ENCODE measurements at places on chromosomes 13 and 19.
A peak's percentile ranks its signal among the peaks of the same experiment; 100 is the strongest.

- peak; percentile 85 for DNase-seq
Measured at GRCh38 chr19:45901432-45901911, 941 bp downstream of the MYPOP start.

GRCh38 chr19:18489627-18490184 is 32.2 kb downstream of the ELL start:
- no peak for DNase-seq

DNA sequence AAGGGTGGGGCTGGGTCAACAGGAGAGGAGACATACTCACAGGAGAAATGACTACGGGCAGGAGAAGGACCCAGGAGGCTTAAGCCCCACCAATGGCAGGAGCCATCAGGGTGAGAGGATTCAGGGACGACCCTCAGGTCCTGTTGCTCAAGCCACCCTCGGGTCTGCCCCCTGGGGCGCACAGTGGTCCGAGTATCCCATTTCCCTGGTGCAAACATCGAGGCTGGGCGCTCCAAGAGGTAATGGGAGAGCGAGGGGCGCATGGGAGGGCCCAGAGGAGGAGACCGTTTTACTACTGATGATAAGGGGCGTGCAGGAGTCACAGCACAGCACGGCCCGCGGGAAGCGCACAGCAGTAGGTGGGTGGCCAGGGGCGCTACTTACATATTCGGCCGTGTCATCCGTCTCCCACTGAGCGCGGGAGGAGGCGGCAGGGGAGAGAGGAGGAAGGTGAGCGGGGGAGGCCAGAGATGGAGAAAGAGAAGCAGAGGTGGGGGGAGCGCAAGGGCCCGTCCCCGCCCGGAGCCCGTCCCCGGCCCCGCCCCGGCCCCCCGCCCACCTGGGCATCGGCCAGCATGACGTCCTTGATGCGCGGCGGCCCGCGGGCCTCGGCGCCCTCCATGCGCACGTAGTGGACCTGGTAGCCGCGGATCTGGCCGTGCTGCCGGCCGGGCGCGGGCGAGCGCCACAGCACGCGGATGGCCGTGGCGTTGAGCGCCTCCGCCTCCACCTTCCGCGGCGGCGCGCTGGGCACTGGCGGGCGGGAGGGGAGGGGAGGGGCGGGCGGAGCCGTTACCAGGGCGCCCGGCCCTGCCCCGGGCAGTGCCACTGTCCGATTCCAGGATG is 111.5 kb downstream of the PTPRS start:
- no peak for DNase-seq

DNA sequence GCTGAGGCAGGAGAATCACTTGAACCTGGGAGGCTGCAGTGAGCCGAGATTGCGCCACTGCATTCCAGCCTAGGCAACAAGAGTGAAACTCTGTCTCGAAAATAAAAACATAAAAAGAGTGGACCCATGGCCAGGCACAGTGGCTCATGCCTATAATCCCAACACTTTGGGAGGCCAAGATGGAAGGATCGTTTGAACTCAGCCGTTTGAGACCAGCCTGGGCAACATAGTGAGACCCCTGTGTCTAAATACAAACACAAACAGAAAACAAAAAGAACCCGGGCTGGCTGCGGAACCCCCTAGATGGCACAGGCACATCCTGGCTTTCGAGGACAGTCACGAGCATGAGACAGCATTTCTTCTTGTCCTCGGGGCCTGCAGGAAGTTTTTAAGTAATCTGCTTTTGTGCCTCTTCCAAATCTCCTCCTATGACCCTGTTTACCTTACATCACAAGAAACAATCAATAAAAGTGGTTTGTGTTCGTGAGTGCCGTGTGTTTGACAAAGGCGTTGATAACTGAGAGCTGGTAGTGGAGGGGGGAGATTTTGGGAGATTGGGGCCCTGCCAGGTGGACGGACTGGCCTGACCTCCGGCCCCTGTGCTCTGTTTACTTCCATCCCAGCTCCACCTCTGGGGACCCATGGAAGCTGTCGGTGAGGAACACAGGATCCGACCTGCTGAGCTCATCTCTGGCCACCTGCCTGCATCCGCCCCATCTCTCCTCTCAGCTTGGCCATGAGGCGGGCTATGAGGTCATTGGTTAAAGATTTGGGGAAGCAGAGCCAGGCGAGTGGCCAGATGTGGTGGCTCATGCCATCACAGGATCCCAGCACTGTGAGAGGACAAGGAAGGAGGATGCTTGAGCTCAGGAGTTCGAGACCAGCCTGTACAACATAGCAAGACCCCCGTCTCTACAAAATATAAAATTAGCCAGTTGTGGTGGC is 5.9 kb upstream of the GDF15 start:
- peak; percentile 93 for DNase-seq

- DNase-seq = no peak
Measured at GRCh38 chr19:3507371-3508120, 1.4 kb downstream of the FZR1 start.

DNA sequence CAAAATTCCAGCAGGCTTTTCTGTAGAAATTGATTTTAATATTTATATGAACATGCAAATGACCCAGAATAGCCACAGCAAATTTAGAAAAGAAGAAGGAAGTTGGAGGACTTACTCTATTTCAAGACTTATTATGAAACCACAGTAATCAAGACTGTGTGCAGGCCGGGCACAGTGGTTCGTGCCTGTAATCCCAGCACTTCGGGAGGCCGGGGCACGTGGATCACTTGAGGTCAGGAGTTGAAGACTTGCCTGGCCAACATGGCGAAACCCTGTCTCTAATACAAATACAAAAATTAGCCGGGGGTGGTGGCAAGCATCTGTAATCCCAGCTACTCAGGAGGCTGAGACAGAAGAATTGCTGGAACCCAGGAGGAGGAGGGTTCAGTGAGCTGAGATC is 6.0 kb upstream of the FFAR2 start:
- no peak for DNase-seq

DNA sequence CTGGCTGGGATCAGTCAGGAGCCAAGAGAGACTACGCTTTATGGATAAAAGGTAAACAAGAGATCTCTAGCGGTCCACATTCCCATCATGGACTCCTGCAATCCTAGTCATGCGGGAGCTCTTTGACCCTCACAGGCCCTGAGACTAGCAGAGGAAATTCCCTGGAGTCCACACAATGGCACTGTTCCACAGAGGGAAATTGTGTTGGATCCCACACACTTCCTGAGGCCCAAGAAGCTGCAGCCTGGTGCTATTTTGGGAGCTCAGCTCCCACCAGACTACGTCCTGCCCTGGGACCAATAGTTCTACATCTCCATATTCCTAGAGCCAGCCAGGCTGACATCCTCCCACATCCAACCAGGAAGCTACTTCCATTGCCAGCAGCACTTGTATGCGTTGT is 2358.4 kb downstream of the PCDH9 start:
- DNase-seq = no peak
